ENCODE measurements at places on chromosomes 3 and 15.
A peak's percentile ranks its signal among the peaks of the same experiment; 100 is the strongest.

- DNase-seq = no peak
Measured at GRCh38 chr3:139970526-139970925, 35.5 kb downstream of the CLSTN2 start.

- no peak for DNase-seq
Measured at GRCh38 chr3:54628888-54629441, 298.9 kb downstream of the LRTM1 start.

- DNase-seq = peak; percentile 86
Measured at GRCh38 chr15:47820747-47821319, 103.5 kb downstream of the SEMA6D start.

GRCh38 chr3:138875754-138876664, 41.3 kb upstream of the PIK3CB start:
- DNase-seq = no peak

DNA sequence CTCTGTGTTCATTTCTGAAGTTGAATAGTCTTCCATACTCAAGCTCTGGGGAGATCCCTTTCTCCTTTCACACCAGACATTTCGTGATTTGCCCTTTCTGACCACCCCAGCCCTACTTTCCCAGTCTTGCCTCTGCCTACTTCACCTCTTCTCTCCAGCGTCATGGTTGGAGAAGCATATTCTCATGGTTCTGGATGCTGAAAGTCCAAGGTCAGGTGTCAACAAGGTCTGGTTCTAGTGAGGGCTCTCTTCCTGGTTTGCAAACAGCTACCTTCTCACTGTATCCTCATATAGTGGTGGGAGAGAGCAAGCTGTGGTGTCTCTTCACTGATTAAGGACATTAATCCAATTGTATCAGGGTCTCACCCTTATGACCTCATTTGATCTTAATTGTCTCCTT, 169.4 kb downstream of the IGF1R start:
- no peak for DNase-seq

DNA sequence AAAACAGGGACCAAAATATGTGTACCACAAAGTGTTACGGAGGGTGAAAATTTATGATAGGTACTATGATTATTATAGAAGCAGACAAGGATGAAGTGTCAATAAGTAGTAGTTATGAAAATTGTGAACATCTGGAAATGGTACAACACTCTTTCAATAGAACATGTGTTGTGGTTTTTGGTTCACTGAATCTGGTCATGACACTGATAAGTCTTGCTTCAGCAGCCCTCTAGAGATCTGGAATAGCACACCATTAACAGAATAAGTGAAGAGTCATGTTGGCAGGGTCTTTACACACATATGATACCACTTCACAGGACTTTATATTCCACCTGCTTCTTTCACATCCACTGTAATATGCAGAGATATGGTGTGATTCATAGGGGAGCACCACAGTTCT, 985.2 kb upstream of the SEMA6D start:
- no peak for DNase-seq

- no peak for DNase-seq
Measured at GRCh38 chr3:174336784-174337183, 522.4 kb upstream of the NAALADL2 start.

DNA sequence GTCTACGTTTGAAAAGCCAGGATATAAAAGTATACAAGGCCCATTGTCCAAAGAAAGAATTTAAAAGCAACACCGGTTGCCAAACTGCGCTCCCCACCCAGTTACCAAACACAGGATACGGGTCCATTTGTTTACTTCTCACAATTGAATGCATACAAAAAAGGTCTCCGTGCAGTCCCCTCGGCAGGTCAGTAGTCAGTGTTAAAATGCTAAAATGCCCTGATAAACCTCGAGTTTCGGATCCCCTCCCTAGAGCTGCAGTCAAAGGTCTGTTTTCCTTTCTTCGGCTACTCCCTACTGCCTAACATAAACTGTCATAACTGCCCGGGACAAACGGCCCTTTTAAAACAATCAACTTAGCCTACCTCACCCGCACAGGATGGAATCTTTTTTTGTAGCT, 534.6 kb downstream of the FOXP1 start:
- DNase-seq = no peak

DNA sequence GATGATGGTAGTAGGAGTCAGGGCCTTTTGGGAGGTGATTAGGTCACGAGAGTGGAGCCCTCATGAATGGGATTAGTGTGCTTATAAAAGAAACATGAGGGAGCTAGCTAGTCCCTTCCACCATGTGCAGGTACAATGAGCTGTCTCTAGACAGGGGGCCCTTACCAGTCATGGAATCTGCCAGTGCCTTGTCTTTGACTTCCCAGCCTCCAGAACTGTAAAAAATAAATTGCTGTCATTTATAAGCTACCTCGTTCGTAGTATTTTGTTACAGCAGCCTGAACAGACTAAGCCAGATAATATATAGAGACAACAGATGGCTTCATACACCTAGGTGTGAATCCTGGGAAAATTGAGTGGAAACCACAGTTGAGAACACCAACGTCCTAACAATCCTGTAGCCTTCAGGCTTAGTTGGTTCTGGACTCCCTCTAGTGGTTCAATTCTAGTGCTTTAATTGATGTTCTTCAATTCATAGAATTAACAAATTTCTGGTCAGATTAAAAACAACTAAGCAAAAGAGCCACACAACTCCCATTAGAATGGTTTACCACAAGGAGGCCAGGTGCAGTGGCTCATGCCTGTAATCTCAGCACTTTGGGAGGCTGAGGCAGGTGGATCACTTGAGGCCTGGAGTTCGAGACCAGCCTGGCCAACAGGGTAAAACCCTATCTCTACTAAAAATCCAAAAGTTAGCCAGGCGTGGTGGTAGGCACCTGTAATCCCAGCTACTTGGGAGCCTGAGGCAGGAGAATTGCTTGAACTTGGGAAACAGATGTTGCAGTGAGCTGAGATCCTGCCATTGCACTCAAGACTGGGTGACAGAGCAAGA, 21.3 kb upstream of the GATM start:
- peak; percentile 48 for DNase-seq

DNA sequence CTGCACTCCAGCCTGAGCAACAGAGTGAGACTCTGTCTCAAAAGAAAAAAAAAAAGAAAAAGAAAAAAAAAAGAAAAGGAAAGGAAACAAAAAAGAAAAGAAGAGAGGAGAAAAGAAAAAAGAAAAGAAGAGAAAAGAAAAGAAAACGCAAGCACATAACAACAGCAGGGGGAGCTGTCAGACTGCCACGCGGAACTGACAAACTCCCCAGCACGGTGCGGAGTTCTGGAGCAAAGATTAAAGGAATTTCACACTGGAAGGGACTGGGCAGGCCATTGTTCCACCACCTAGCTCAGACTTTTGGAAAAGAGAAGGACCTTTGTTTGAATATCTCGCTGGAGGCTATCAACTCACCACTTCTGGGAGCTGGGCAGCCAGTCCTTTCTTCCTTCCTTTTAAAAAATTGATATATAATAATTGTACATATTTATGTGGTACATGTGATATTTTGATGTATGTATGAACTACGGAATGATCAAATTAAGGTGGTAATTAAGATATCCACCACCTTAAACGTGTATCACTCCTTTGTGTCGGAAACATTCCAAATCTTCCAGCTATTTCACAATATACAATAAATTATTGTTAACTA, 40.5 kb downstream of the DPPA2 start:
- DNase-seq = peak; percentile 33

DNA sequence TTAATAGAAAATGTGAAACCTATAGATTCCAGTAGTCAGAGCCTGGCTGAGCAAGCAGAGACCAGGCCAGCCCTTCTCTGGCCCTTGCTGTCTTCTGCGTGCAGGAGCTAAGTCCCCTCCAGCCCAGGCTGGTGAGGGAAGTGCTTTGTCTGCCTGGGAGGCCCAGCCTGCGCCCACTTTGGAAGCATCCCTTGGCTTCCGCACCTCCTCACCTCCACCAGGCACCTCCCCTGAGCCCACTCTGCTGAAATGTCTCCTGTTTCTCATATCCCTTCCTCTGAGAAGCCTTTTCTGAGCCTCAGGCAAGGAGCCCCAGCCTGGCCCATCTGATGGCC, 45.3 kb downstream of the ALDH1L1 start:
- DNase-seq = no peak

DNA sequence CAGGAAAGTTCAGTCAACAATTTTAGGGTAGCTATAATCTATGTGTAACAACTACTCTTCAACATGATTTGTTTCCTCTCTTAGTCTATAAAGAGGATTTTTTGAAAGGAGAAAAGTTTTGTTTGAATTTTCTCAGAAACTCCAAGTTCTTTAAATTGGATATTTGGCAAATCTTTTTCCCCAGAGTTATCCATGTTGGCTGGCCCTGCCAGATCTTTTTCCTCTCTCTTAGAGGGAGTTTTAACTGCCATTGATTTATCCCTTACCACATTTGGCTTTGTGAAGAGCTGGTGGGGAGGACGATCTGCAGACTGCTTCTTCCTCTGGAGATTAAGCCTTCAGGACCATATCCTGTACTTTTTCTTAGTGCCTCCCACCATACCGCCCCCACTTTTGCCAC, 64.9 kb upstream of the ROPN1 start:
- no peak for DNase-seq

- no peak for DNase-seq
Measured at GRCh38 chr3:33848624-33849347, 50.4 kb downstream of the PDCD6IP start.

GRCh38 chr3:194779729-194780224, 94.1 kb downstream of the FAM43A start:
- no peak for DNase-seq

DNA sequence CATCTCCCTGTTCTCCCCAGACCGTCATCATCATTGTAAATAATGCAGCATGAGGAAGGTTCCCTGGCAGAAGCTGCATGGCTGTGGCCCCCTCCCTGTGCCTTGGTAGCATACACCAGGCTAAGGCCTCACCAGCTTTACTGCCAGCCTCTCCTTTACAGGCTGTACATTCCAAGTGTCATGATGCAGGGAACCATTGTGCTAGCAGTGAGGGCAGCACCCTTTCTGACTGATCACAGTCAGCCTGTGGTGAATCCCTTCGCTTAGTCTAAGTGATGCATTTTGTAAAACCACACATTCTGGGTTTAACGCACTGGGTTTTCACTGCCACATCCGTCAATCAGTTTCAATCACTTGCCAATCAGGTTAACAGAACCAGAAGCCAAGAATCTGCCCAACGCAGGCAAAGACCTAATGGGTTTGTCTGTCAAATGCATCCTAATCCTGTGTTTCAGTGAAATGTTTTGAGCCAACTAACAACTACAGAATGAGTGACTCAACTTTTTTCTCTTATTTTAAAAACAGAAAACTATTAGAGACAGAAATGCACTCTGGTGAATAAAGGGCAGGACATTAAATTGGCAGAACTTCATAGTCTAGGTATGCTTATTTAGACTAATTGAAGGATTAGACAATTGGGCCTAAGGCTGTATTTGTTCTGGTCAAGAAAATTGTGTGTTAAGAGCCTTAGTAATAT, 225.9 kb upstream of the DPH6 start:
- no peak for DNase-seq

GRCh38 chr3:171429635-171430034, 30.6 kb downstream of the TNIK start:
- DNase-seq = no peak

All from fibroblast of skin of abdomen (primary cell).